ENCODE measurements at places on chromosomes 6 and 20.

DNA sequence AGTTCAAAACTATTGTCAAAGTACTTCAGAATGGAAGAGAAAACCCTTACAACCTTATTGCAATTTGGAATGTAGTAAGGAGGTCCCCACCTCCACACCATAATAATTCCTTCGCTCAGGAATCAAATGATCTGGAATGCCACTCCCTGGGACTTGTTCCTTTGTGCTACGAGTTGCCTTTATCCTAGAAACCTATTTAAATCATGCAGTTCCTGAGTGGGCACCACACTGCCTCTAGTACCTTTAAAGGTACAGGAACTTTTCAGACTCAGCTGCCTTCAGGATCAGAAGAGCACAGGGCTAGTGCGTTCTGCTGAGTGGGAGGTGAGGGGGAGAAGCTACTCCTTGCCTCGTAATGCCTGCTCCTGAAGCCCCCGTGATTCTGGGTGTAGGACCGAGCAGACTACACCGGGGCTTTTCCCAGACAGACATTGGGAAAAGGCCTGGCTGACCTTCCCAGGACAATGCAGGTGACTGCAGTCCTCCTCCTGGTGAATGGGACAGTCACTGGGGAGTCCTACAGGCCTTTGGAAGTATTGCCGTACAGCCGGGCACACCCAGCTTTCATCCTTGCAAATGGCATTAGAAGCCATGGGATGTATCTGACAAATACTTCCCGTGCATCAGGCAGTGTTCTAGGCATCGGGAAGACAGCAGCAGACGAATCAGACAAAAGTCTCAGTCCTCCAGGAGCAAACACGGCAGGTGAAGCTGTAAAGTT is 11.8 kb upstream of the TUBB2B start:
- DNase-seq: no peak

GRCh38 chr6:9332241-9332780 is 897.0 kb upstream of the SLC35B3 start:
- DNase-seq: no peak

DNA sequence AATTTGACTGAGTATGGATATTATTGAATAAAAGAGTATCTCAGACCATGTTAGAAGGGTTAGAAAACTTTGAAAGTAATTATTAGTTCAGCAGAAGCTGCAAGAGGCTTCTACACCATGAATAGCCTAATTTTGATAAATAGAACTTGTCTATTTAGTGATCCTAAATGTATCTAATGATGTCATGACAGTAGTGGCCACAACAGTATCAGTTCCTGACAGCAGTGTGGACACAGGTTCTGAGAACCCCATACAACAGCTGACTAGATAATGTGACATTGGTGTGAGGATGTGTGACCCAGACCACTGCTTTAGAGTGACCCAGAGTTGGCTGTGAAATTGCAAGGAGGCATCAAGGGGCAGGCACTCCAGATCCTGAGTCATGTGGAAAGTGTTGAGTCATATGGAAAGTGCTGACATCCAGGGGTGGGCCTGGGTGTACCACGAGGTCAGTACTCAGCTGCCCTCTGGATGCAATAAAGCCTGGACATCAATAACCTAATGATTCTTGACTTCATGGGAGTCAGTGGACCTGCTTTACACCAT is 754.7 kb downstream of the DHX35 start:
- DNase-seq: no peak

- DNase-seq: no peak
Observed at GRCh38 chr6:5078121-5078669, 6.9 kb upstream of the PPP1R3G start.

DNA sequence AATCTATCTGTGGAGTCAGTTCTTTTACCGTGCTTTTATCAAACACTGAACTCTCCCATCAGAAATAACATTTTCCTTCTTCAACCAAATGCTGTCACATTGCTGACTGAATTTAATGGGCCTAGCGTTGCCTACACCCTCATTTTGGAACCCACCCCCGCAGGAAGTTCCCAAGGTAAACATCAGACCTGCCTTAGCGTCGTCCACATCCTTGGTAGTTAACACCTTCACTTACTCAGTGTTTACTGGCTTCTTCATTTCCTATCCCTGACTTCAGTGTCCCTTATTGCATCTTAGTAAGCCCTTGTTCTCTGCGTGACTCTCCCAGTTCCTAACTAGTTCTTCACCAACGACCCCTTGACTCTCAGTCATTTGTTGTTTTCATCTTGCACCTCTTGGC is 491.4 kb upstream of the SOX4 start:
- no peak for DNase-seq

DNA sequence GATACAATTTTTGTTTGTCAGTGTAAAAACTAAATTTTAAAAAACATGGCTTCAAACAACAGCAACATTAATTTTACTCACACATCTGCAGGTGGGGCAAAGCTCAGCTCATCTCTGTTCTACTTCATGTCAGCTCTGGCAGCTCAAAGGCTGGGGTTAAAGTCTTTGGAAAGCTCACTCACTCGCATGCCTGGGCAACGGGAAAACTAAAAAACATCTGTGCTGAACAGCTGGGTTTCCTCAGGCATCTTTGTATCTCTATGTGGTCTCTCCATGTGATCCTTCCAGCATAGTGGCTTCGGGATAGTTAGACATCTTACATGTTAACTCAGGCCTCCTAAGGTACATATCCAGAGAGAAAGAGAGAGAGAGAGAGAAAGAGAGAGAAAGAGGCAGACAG is 499.6 kb downstream of the RFPL4B start:
- no peak for DNase-seq

- DNase-seq: no peak
Observed at GRCh38 chr6:113909224-113909856, 52.2 kb downstream of the MARCKS start.

DNA sequence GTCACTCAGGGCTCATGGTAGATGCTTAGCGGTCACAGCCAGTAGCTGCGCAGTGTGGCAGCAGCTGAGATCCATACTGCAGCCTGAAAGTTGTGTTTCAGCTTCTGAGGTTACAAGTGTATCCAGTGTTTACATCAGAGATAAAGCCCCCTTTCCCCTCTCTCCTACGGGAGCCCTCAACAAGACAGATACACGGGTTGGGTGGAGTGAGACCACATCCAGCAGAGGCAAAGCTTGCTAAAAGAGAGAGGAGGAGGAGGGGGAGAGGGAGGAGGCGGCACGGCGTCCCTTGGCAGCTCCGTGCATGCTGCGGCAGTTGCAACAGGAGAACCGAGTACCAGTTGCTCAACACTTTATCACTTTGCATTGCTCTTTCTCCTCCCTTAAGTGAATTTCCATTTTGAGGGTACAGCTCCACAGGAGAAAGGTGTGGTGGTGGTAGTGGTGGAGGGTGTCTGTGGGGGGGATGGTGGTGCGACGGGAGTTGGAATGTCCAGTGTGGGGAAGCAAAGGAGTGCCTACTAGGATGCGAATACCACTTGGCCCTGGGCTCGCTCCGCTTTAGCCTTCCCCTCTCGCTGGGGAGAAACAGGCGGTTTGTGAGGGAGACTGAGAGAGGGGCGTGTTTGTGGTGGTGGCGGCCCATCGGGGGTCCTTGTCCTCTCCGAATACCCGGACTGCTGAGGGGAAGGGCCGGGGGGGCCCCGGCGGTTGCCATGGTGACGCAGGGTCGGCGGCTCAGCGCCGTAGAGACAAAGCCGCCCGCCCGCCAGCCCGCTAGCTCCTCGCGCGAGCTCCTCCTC is 405 bp upstream of the RNF182 start:
- DNase-seq: peak; percentile 45

DNA sequence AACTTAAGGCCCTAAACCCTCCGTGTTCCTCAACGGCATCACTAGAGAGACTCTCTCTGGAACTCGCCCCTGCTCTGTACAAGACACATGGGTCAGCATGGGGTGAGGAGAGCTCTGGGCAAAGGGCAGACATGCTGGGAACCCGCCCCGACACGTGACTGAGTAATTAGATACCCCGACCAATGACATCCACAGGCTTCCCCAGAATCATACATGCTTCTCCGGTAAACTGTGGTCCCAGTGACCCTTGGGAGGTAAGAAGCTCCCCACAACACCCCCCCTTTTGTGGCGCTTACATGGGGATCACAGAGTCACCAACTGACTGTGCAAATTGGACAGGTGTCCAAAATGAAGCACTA is 31.7 kb upstream of the RPS6KA2 start:
- DNase-seq: no peak

- peak; percentile 13 for DNase-seq
Observed at GRCh38 chr20:62732842-62733525, 24.3 kb downstream of the NTSR1 start.

DNA sequence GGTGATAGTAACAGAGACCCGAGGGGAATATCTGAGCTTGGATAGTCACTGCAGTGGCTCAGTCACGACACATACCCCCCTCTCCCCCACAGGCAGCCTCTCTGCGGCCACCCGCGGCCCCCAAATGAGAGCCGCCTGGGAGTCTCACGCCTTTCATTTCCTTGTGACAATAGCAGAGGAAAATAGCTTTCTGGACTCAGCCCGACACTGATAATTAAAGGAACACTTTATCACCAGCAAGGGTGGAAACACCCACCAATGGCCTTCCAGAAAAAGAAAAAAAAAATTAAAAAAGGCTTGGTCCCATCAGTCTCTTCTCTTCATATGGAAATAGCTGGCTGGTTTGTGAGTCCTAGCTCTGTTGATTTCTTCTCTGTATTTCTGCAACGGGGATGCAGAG is 35.1 kb upstream of the KCNG1 start:
- DNase-seq: no peak

Data from left ventricle myocardium superior (tissue), 1 donor.